Right forelimb (tissue), 1 donor: ENCODE measurements at places on chromosomes 16 and 17.

DNA sequence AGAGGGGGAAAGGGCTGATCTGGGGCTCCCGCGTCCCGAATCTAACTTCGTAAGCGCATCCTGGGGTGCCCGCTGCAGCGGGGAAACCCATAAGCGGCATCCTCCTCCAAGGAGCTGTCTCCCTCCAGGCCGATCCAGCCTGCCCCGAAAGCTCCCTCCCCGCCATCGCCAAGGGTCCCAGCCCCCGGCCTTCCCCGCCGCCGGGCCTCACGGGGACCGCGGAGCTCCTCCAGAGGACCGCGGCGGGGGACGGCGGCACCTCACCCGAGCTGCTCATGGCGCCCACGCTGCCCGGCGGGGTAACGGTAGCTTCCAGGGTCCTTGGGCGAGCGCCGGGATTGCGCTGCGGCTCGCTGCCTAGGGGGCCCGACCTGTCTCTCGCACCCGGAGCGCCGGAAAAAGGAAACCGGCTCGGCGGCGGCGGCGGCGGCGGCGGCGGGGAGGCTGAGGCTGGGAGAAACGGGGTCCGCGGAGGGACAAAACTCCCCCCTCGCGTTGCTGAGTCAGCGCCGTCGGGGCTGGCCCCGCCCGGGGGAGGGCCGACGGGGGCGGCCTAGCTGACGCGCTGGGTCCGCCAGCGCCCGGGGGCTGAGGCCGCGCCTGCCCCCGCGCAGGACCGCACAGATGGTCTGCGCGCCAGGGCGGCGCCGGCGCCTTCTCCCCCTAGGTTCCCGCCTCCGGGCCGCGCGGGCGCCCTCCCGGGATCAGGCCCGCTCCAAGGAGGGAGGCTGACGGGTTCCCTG, at the start of gene BLMH:
Gene BLMH, minus strand, starts transcription at position 402 of the 743 bp plus-strand sequence. Its CDS starts 125 bp downstream, at position 277.
- peak; percentile 90 for DNase-seq

DNA sequence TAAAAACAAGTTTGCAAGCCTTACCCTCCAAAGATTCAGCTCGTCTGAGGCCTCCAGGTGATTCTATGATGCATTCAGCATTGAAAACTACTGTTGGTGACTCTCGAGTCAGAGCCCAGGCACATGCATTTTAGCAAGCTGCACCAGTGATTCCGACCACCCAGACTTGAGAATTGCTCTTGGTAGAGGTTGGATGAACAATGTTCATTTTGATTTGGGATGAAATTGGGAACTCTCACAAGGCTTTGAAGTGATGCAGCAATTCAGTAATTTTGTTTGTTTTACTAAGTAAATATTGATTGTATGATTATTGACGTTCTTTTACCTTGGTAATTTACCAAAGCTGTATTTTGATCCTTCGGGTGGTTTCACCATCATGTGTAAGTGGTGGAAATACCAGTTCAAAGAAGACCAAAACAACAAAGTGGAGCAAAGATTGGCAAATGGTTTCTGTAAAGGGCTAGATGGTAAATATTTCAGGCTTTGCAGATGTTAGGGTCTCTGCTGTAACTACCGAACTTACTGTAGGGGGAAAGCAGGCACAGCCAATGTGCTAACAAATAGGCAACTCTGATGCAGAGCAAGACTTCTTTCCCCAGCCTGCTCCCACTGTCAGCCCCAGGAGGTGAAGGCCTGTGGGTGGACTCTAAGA, 11.8 kb downstream of the ALDH3A2 start:
- DNase-seq = no peak

DNA sequence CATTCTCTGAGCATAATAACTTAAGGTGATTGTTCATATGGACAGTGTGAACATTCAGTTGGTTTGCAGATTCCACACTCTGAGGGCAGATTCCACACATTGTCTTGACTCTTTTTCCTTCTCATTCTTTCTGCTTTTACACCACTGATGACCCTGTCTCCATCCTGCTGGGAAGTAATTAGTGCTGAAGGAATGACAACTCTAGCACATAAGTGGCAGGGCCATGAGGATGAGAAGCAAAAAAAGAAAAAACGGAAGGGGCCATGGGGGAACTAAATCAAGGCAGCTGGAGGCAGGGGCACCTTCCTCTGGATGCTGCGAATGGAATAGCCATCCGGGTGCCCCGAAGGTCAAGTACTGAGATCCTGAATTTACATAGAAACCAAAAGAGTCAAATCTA, 944.0 kb downstream of the KCNJ2 start:
- DNase-seq = no peak

- no peak for DNase-seq
Measured at GRCh38 chr16:84237994-84238750, 1.6 kb downstream of the KCNG4 start.
